ENCODE measurements at places on chromosomes 5 and 9.

GRCh38 chr5:144332265-144332664, 161.6 kb downstream of the KCTD16 start:
- DNase-seq, result no peak

- DNase-seq, result no peak
Observed at GRCh38 chr5:157366741-157367674, 93.0 kb upstream of the NIPAL4 start.

DNA sequence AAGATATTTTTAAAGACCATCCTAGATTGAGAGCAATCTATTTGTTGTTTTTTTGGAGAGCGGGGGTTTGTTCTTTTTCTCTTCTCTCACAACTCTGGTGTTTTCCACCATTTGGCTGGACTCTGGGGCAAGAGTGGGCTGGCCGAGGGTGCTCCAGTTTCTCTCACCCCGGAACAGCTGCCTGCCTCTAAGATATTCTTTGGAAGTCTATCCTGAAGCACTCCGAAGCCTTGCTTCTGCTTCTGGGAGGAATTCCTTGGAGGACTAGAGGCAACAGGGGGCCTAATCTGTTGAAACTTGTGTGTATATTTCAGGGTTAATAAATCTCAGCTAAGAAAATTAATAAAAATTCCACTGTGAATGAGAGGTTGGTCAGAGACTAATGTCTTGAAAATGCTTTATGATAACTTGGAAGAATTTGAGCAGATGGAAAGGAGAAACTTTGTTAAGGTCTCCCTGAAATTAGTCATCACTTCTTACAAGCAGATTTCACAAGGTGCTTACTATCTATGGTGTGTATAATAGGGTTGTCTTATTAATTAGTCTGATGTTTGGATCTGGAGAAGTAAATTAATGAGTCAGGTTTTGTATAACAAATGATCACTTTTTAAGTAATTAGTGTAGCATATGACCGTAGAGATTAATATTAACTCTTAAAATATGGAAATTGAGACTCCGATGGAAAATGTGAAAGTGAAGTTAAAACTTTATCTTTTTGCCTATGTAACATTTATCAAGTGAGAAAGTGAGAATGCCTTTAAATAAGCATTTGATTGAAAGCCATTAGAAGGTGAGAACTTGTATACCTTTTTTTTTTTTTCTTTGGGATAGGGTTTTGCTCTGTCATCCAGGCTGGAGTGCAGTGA, 4.0 kb downstream of the MAN2A1 start:
- DNase-seq, result no peak

DNA sequence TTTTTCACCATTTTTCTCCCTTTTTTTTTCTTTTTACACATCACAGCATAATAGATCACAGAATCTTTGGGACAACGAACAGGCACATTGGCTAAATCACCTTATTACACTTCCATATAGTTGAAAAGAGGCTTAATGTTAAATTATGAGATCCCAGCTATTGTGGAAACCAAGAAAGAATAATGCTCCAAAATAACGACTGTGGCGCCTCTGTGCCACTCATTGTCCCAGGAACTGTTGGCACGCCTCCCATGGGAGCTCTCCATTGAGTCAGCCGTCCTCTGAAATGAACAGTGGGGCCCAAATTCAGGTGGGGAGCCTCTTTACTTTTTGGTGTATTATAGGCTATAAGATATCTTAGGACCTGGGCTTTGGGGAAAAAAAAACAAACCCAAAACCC, 82.2 kb upstream of the NFIB start:
- DNase-seq, result no peak

- no peak for DNase-seq
Observed at GRCh38 chr5:83451955-83452354, 19.6 kb upstream of the VCAN start.

DNA sequence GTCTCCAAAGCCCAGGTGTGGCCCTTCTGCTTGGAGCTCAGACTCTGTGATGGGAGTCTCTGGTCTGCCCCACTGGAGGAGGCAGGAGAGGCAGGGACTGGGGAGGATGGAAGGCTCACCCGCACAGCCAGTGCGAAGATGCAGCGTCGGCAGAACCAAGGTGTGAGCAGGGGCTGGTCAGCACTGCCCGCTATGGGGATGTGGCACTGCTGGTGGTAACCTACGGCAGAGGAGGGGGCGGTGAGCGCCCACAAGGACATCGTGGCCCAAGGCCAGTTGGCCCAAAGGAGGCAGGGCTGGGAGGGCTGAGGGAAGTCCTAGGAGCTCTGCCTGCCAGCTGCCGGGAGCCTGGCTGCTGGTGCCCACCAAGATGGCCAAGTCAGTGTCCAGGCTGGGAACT, 7.3 kb downstream of the PHF19 start:
- no peak for DNase-seq

GRCh38 chr5:124725040-124725434, 21.4 kb downstream of the ZNF608 start:
- DNase-seq, result no peak

DNA sequence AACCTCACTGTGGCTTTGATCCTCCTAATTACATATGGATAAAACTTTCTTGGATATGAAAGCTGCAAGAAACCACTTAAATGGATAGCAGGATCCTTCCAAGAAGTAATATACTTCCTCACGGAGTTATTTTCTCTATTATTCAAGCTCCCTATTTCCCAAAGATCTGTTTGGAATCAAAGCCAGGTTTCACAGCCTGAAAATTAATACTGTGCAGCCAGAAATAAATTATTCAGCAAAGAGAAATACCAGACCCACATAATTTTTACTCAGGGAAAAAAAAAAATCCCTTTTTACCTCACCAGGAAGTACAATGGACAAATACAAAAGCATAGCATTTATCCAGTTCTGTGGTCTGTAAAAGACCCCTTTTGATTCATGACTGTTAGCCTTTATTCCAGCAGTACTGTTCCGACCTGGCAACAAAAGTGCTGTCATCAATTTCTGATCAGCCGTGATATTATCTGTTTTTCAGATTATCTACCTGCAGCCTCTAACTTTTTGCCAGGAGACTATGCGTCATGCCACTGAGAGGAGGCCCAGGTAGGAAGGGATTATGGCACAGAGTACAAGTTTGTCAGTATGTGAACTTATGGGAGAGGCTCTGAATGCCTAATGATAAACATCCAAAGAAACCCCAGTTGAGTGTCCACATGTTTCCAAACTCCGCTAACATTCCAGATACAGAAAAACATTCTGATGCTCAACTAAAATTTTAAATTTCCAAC, 57.0 kb downstream of the FBN2 start:
- DNase-seq, result no peak

GRCh38 chr9:18263377-18263776, 210.6 kb upstream of the ADAMTSL1 start:
- DNase-seq, result no peak

DNA sequence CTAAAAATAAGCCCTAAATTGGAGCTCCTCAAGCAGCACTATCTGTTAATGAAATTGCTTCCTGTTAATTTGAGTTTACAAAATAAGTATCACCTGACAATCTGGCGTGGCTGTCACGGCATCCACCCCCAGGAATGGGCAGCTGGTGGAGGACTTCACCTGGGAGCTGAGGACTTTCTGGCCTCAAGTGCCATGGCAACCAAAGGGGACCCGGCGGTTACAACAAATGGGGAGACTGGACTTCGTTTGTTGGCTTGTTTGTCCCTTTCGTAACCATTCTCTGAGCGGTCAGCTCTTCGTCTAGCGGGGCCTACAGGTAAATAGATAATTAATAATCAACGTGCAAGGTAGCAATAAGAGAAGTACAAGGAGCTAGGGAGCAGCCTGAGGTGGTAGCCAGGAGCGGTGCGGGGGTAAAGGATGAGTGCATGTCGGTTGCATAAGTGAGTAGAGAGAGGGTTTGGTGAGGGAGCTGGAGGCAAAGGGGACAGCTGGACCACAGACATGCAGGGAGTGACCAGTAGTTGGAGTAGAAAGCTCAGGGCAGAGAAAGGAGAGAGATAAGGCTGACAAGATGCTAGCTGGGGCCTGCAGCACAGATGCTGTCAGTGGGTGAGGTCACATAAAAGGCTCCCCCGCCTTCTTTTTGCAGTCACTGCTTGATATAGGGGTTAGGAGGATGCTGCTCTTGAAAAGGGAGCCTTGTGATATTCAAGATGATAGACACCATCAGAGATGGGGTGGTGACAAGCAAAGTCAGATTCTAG, 62.5 kb downstream of the HSPA4 start:
- DNase-seq, result no peak

GRCh38 chr9:129617167-129617566, 3.7 kb downstream of the C9orf50 start:
- no peak for DNase-seq

DNA sequence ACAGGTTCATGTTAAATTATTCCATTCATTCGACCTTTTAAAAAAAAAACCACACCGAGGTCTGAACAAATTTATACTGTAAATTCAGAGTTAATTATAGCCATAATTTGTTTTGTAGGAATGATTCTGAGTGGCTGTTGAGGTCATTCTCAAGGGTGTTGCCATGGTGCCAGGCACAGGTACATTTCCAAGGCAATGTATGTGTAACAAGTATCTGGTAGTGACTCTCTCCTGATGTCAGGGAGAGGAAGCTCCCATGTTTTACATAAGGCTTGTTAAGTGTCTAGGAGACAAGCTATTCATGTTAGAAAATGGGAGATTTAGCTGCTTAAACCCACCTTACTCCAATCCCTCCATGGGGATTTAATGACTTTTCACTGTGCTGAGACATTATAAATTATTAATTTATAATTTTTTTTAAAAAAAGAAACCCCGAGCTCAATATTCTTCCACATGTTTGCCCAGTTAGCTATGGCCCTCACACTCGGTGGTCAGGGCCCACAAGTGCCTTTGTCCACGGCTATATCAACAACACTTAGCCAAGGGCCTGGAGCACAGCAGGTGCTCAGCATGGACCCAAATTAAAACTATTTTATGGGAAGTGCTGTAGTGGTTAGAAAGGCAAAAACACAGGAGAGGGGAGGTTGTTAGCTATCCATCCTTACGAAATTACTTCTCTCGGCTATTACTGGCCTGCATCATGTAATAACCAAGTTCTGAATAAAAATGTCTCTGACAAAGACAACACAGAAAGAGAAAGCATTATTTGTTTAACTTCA, 154.6 kb upstream of the GNA14 start:
- no peak for DNase-seq

DNA sequence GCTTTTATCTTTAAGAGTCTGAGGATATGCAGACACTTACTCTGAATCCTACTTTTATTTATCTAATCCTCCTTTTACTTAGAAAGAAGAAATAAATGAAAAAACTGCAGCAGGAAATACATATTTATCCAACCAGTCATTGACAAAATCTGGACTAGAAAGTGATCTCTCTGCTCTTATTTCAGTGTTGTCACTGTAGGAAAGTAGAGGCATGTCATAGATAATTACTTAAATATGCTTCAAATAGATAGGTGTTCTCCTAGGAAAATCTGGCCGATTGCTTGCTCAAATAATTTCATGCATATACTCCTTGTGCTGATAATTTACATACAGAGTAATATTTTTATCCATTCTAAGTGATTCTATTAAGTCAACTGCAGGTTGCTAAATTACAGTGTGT, 2001.9 kb upstream of the C9orf72 start:
- no peak for DNase-seq

GRCh38 chr5:129672006-129672405, 75.9 kb upstream of the MINAR2 start:
- DNase-seq, result no peak

DNA sequence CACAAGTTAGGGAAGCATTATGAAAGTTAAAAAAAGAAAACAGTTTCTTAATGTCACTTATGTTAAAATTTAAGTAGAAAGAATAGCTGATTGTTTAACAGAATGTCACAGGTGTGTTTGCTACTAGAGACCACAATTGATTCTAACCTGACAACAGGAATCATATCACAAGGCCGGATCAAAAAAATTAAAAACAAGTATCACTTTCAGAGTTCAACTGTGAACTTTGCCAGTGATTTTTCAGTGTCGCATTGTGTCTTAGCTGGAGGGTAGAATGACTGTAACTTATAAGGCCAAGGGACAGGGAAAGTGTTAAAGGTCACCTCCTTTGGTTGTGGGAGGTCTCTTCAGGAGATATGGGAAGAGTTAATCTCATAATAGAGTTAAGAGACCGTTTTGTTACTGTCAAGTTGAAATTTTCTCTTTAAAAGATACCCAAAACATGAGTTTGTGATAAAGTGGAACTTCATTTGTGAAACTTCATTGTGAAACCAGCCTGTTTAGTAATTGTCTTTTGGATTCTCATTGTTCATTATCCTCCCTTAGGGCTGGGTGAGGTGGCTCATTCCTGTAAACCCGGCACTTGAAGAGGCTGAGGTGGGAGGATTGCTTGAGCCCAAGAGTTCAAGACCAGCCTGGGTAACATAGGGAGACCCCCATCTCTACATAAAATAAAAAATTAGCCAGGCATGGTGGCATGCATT, 40.9 kb downstream of the CPEB4 start:
- no peak for DNase-seq

- no peak for DNase-seq
Observed at GRCh38 chr5:79484731-79485130, 29.2 kb downstream of the HOMER1 start.

DNA sequence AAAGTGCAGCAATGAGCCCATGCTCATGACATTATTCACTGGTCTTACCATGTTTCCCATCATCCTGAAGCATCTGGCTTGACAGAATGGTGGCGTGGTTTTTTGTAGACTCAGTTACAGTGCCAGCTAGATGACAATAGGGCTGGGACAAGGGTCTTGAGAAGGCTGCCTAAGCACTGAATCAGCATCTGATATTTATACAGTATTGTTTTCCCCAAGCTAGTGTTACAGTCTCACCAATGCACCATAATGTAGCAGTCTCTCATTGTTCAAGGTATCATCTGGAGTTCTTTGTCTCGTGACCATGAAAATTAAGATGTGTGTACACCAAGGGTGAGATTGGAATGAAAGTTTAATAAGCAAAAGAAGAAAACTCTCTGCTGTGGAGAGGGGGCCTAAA, 19.0 kb upstream of the GGTA1 start:
- DNase-seq, result no peak

GRCh38 chr5:181043285-181044092, 3.4 kb downstream of the BTNL9 start:
- no peak for DNase-seq

- DNase-seq, result no peak
Observed at GRCh38 chr5:133332439-133333024, 279.8 kb downstream of the FSTL4 start.

DNA sequence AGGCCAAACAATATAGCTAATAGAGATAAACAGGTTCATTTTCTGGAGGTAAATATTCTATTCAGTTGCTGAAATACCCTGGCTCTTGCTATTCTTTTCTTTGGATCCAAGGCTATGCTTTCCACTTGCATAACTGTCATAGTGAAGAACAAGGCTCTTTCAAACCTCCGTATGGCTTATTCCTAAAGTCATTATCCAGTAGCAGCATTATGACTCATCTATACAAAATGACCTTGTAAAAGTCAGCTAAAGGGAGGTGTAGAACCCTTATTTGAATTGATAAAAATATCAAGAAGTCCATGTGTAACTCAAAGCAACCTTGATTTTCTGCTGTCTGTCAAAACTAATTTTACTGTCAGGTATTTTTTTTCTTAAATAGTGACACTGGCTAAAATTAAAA, 447.8 kb downstream of the PLK2 start:
- no peak for DNase-seq

DNA sequence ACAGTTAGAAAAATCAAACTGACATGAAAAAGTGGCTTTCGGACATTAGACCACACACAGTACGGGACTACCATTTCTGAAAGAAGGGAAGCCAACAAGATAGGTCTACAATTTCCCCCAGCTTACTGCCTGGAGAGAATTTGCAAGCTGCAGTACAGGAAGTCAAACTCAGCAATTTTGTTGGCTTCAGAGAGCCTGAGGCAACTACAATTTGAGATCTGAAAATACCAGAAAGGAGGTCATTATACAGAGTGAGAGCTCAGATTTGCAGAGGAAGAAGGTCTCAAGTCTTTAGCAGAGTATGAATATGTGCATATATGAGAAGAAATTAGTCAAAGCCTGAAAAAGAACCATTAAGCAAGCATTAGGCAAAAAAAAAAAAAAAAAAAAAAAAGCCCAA, 83.0 kb downstream of the OXCT1 start:
- DNase-seq, result no peak
